Hematopoietic multipotent progenitor cell treated with erythropoietin and hydrocortisone succinate and interleukin-3 and kit ligand, for 15 days (in vitro differentiated cells): ENCODE measurements at places on chromosomes 16 and 17.

GRCh38 chr17:39639566-39640458 is 2.9 kb downstream of the STARD3 start:
- no peak for DNase-seq

- no peak for DNase-seq
These were observed 57.2 kb downstream of the ACTG1 start for GRCh38 chr17:81455387-81455786.

- no peak for DNase-seq
These were observed 49.5 kb upstream of the MRPS23 start for GRCh38 chr17:57899391-57899790.

DNA sequence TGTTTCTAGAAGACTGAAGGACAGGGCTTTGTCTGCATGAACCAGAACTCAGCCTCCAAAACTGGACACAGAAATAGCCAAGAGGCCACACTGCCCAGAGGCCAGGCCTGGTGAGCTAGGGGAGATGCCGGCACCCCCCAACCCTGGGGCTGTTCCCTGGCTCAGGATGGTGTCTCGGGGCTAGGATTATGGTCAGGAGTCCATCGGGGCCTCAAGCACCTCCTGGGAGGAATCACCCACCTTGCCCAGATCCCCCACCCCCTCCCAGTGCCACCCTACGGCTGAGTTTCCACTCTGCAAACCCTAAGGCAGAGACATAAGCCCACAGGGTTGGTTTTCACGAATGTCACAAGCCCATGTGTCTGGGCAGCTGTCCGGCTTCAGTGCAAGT is 37.2 kb downstream of the SLC7A5 start:
- no peak for DNase-seq

DNA sequence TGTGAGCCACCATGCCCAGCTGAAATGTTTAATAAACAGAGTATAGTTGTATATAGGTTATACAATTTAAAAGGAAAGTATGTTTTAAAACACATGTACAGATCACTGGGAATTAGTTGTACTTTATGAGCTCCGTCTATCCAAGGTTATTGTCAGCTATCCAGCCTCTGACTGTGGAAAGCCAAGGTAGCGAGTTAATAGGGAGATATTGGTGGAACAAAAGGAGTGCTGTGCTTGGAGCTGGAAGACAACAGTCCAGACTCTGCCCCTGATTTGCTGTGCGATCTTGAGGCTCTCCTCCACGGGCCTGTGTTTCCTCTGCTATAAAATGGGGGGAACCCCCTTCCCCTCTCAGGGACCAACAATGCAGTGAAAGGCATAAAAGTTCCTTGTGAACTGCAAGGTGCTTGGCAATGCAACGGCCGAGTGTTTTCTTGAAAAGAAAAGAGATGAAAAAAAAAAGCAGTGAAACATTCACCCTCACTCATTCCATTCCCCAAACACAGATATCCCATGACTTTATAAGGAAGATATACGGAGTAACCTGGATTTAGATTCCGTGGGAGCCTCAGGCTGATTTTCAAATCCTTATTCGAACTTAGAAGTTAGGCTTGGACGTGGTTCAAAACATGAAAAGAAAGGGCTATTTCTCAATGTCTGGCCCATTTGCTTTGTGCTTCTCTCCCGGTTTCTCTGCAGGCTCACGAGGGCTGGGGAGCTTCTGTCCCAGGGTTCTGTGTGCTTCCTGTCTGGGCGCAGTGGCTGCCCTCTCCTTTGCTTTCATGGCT is 34.1 kb downstream of the CUEDC1 start:
- no peak for DNase-seq

- no peak for DNase-seq
These were observed 4.9 kb downstream of the TRIM65 start for GRCh38 chr17:75891605-75892555.

GRCh38 chr16:59236804-59237458 is 502.8 kb upstream of the GOT2 start:
- no peak for DNase-seq

DNA sequence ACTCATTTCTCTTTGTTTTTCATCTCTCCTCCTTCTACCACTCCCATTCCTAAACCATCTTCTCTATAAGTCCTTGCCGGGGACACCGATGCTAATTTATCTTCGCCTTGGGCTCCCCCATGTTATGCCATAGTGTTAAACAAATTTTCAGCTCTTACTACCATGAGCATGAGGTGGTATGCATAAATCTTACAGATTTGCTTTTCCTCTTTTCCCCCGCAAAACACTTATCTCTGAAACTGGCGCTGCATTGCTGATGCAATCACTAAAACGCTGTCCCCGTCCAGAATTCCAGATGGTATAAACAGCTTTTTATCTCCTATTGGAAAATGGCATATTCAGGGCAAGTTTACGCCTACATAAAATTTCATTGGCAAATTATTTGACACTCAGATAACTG is 673.6 kb upstream of the CDH8 start:
- DNase-seq, result no peak

- DNase-seq, result no peak
These were observed 14.2 kb downstream of the MYO18A start for GRCh38 chr17:29165800-29166506.

DNA sequence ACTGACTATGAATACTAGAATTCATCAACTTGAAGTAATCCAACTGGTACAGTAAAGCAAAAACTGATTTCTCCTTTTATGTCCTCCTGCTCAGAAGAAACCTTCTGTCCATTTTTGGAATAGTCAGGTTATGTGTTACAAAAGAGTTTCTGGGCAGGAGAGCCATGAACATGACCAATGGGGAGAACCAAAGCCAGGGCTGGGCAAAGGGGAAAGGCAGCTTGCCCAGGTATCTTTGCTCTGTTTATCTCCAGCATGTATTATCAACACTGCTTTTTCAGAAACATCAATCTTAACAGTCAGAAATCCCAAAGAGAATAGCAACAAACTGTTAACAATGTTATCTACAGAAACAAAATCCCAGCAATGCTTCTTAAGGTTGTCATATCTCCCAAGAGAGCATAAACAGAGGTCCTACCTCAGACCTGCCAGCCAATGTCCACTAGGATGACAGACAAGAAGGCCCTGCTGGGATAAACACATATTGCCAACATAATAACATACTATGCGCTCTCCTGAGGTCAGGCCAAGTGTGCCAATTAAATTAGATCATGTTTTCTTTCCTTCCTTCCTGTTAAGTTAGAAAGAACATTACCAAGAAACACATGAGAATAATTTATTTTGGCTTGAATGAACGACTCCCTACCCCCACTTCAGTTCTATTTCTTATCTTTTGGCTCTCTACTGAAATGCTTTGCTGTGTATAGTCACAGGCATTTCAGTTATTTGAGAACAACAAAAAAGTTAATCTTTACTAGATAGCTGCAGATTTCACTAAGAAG is 28.0 kb downstream of the BLMH start:
- no peak for DNase-seq

GRCh38 chr16:5060073-5060641 is 5.6 kb downstream of the C16orf89 start:
- DNase-seq, result no peak

DNA sequence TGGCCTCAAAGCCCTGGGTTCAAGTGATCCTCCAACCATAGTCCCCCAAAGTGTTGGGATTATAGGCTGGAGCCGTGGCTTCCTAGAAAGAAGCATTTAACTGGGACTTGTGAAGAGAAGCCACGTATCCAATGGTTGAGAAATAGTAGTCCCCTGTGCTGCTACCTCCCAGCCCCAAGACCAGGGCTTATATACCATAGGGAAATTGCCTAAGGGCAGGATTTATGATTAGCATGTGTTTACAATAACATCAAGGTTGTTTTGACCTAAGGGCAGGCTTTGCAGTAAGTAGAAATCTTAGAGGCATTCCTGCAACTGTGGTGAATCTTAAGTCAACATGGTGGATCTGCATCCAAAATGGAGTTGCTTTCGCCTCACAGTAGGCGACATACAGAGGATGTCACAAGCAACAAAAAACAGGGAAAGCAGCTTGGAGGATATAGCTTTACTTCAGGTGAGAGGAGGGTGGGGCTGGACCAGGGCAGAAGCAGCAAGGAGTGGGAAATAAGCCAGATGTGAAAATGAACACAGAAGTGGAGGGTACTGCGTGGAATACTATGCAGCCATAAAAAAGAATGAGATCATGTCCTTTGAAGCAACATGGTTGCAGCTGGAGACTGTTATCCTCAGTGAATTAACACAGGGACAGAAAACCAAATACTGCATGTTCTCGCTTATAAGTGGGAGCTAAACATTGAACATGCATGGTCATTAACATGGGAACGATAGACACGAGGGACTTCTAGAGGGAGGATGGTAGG is 18.7 kb upstream of the NSMCE1 start:
- DNase-seq, result no peak

GRCh38 chr17:77566151-77566550 is 392.4 kb upstream of the TNRC6C start:
- no peak for DNase-seq

GRCh38 chr17:46176975-46177374 is 16.3 kb downstream of the KANSL1 start:
- no peak for DNase-seq

- DNase-seq, result no peak
These were observed 2.9 kb upstream of the ATP2A1 start for GRCh38 chr16:28875134-28876018.

GRCh38 chr16:27258241-27258734 is 10.3 kb downstream of the NSMCE1 start:
- DNase-seq, result no peak

GRCh38 chr17:18954321-18954720 is 2.4 kb downstream of the SLC5A10 start:
- no peak for DNase-seq

DNA sequence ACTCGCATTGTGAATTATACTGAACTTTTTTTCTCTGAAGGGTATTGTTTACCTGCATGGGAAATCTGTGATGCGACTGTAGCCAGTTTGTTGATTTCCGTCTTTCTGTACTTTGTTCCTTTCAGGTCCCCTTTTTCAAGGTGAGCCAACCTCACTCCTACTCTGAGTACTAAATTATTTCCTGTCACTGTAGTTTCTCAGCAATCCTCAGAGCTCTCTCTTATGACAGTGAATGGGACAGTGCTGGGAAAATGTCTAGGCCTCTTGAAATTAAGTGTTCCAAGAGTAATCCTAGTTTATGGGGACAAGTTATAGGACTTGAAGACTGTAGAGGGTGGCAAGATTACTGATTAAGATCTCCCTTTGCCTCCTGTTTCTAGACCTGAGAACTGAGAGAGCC is 167.6 kb downstream of the CNTNAP4 start:
- no peak for DNase-seq

DNA sequence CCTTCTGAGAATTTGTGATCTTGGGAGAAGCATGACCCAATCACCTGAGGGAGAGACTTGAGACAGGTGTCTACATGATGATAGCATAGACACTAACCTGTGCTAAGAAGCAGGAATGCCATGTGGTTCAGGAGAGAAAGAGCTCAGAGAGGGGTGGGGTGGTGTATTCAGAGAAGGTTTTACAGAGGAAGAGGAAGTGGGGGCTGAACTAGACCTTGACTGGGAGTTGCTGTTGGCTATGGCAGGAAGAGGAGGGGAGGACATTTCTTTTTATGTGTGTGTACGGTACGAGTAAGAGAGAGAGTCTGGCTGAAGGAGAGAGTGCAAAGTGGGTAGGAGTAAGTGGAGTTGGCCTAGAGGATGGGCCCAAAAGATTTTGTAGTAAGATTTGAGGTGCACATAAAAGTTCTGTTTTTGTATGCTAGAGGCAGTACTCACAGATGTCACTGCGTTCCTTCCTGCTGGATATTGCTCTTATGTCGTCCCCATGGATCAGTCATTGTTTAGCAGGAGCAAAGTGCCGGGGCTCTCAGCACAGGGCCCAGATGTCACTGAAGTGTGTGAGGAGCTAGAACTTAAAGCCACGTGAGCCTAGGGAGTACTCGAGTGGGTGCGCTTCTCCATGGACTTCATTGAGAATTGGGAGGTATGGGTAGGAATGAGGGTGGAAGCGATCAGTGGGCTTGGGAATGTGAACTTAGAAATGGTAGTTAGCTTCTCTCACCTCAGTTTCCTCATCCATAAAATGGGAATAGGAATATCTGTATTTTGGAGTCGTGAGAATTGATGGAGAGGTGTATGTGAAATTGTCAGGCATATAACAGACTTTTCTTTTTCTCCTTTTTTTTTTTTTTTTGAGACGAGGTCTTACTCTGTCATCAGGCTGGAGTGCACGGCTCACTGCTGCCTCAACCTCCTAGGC is 22.1 kb downstream of the SLC7A6 start:
- DNase-seq, result no peak

- no peak for DNase-seq
These were observed 14.6 kb upstream of the CPPED1 start for GRCh38 chr16:12818326-12818725.
